Fibroblast of mammary gland (primary cell): ENCODE measurements at places on chromosomes 3 and 15.

GRCh38 chr3:186123012-186123411 lies 14.1 kb upstream of the ETV5 start:
- DNase-seq, result no peak

DNA sequence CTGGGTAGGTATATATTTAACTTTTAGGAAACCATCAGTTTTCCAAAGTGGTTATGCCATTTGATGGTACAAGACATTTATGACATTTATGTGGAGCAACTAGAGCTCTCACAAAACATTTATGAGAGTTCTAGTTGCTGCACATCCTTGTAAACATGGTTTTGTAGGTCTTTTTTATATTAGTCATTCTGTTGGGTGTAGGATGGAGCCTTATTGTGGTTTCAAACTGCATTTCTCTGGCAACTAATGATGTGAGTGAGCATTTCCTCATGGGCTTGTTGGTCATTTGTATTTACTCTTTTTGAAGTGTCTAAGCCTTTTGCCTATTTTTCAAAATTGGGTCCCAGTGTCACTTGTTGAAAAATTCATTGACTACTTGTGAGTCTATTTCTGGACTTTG lies 45.7 kb upstream of the MGLL start:
- peak; percentile 68 for DNase-seq

- DNase-seq, result no peak
Observed at GRCh38 chr3:135172191-135172869, 377.3 kb downstream of the EPHB1 start.

DNA sequence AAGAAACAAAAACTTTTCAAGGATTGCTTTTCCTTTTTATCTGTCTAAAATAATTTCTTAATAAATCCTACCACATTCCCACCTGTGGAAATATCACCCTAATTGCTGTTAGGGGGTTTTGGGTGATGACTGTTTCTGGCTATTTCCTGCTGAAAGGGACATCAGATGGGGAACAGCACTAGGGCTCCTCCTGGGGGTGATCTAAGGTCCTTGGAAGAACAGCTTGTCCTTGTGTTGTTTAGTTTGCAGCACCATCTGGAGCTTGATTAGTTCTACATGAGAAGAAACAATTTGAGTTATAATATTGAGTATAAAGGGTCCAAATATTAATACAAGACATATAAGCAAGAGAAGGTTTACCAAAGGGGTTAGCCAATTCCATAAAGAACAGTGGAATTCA lies 18.7 kb downstream of the OR5H15 start:
- DNase-seq, result no peak

- DNase-seq, result peak; percentile 81
Observed at GRCh38 chr3:48151058-48151806, 37.0 kb downstream of the CDC25A start.

GRCh38 chr3:33001889-33002288 lies 50.4 kb downstream of the CCR4 start:
- peak; percentile 2 for DNase-seq

DNA sequence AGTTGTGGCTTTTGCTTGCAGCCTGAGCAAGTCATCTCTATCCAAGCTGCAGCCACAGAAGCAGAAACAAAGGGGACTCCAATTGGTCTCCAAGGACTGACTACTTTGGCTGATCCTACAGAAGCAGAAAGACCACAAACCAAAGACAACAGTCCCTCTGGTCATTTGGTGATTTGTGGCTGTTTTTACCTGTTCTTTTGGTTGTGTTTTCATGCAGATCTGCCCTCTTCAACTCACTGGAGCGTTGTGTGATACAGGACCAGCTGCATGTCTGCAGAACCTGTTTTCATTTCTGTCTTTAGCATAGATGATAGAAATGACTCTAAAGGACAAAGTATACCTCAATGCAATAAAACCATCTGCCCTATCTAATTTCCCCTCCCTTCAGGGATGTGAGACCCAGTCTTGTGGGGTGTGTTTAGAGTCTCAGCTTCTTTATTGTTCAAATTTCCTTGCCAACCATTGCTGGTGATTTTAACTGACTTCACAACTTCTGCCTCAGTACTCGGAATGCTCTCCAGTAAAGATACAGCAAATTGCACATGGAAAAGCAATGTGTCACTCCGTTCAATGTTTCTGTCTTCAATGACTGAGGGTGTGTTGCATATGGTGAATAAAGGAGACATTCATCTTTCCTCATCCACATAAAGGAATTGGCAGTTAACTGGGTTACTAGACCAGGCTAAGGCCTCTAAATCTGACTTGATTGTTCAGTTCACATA lies 48.9 kb upstream of the SLC7A14 start:
- no peak for DNase-seq

- no peak for DNase-seq
Observed at GRCh38 chr15:74144153-74144775, 13.9 kb downstream of the ISLR2 start.

DNA sequence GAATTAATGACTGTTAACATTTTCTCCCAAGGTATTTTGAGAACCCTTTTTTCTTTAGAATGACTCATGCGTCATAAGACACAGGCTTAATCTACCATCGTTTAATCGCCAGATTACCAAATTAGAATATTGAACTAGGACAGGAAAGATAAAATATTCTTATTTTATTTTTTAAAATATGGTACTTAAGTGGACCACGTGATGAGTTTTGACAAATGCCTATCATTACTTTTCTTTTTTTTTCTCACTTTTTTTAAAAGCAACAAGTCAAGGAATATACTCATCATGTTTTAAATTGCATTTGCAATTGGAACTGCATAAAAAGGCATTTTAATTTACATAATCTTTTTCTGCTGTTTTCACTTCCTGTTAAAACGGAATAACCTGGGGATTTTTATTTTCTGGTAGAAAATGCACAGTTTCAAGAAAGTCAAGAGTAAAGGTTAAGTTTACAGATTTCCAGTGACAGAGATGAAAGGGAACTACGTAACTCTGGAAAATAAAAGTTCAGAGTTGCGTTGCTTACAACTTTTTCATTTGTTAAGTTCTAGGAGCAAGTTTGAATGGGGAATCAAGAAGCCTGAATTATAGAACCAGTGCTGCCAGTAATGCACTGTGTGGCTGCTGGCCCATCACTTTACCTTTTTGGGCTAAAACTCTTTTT lies 23.6 kb downstream of the SIAH2 start:
- DNase-seq, result no peak

DNA sequence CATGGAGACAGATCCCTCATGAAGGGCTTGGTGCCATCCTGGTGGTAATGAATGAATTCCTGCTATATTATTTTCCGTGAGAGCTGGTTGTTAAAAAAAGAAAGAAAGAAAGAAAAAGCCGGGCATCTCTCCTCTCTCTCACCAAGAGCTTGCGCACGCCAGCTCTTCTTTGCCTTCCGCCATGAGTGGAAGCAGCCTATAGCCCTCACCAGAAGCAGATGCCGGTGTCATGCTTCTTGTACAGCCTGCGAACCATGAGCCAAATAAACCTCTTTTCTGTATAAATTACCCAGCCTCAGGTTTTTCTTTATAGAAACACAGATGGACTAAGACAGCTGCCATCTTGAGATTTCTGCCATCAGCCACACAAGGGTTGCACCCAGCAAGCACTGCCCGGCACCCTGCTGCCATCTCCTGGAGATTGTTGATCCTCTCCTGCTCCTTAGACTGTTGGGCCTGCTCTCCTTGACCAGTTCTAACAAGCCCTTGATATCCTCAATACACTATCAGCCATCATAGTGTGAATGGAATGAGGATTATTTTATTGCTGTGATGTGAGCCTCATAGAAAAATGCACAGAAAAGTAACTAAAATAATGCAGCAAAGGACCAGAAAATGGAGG lies 3.5 kb upstream of the AHSG start:
- DNase-seq, result peak; percentile 40

GRCh38 chr3:78221300-78221699 lies 1181.4 kb downstream of the ROBO2 start:
- DNase-seq, result no peak

GRCh38 chr3:65303431-65303830 lies 615.6 kb upstream of the ADAMTS9 start:
- no peak for DNase-seq

GRCh38 chr15:45376300-45376928 lies 1.9 kb downstream of the GATM start:
- no peak for DNase-seq

- DNase-seq, result no peak
Observed at GRCh38 chr3:124282751-124283651, 291.1 kb upstream of the ROPN1 start.

- no peak for DNase-seq
Observed at GRCh38 chr3:89104499-89104898, 2.9 kb upstream of the EPHA3 start.
